ENCODE measurements at places on chromosomes 7 and 10. TPM values are rescaled to one million over a fixed set of nuclear protein-coding genes. Genes with fewer than 3 reads are reported as not detected.

DNA sequence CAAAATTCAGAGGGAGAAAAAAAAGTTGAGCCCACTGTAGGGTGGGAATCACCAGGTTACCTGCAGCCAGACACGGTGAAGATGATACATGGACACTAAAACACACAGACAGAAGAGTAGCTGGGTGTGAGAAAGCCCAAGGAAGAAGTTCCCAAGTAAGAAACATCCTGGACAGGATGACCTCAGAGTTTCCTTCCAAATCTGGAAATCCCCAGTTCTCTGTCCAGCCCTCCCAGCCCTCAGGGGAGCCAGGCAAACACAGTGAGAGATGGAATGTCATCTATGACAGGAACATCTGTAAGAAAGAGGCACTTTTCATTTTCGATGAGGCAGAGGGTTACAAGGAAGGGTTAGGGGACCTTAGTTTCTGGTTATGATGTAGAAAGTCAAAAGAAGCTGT lies 125.1 kb upstream of the LYZL1 start:
- DNase-seq: no peak

DNA sequence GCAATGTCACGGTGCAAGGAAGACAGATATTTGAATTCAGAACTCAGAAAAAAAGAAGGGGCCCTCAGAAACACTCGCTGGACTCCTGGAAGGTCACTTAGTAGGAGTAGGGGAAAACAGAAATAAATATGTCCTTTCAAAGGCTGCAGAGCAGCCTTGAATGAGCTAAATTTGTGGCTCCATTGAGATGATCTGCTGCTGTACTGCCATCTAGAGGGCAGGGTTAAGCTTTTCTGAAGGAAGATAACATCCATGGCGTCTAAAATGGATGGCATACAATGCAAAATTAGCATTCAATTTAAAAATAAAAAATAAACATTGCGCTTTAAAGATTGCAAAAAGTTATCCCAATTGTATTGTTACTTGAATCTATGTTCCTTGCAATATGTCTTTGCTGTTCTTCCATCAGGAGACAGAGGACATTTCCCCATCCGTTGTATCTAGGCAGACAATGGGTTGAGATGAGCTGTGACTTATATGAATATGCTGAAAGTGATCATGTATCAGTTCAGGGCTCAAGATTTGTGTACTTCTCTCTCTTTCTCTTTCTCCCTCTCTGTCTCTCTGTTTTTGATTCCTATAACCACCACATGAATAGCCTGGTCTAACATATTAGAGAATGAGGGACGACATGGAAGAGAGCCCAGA lies 642.2 kb downstream of the SH2D4B start:
- DNase-seq: no peak

The MEOX2 gene
- total RNA-seq: 1.3 TPM

GRCh38 chr10:23158370-23158769 lies 33.7 kb upstream of the PTF1A start:
- peak; percentile 34 for DNase-seq

GRCh38 chr7:153939177-153939576 lies 113.0 kb upstream of the DPP6 start:
- DNase-seq: no peak

The SFRP4 gene
- 0.39 TPM for total RNA-seq

- no peak for DNase-seq
These were observed 835.9 kb upstream of the SORCS1 start for GRCh38 chr10:108000365-108000764.

The KCND2 gene
- 1.3 TPM for total RNA-seq

The DGKI gene
- 1.4 TPM for total RNA-seq

Data from glomerular endothelial cell (primary cell).